Stomach (tissue), 19 donors: ENCODE measurements at places on chromosomes 4 and X. TPM values are rescaled to one million over a fixed set of nuclear protein-coding genes. Genes with fewer than 3 reads are reported as not detected.

The PHOX2B gene
- polyA plus RNA-seq: 0.48 TPM

The SLC4A4 gene
- 1.8 TPM for polyA plus RNA-seq

The CSAG3 gene
- polyA plus RNA-seq: not detected

The CLTRN gene
- polyA plus RNA-seq: 5.4 TPM

DNA sequence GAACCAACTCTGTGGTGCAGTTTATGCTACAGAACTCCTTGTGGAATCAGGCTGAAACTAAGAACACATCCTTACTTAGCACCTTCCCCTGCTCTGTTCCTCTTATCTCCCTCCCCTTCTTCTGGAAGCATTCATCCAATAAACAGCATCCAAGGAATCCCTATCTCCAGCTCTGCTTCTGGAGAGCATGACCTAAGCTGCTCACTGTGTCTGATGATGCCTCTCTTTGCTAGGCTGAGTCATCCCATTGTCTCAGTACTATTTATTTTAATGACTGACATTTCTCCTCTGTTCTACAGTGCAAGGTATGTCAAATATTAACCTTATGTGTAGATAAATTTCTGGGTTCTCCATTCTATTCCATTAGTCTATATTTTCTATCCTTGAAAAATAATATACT lies 71.2 kb downstream of the BEND2 start:
- no peak overlapping the region for H3K27ac ChIP-seq
- DNase-seq: no peak
- H3K4me3 ChIP-seq: no peak overlapping the region
- no peaks in the 10 kb centered on the region for H3K36me3 ChIP-seq

GRCh38 chr4:157076578-157076947 lies 613 bp downstream of the GLRB start:
- peak overlapping the region; percentile 77 for H3K4me3 ChIP-seq
- H3K27ac ChIP-seq: peak overlapping the region; percentile 26
- peak; percentile 61 for DNase-seq
- H3K4me1 ChIP-seq: peaks cover 4% of the 10 kb centered on the region
- peaks cover 7% of the 10 kb centered on the region for H3K27me3 ChIP-seq

DNA sequence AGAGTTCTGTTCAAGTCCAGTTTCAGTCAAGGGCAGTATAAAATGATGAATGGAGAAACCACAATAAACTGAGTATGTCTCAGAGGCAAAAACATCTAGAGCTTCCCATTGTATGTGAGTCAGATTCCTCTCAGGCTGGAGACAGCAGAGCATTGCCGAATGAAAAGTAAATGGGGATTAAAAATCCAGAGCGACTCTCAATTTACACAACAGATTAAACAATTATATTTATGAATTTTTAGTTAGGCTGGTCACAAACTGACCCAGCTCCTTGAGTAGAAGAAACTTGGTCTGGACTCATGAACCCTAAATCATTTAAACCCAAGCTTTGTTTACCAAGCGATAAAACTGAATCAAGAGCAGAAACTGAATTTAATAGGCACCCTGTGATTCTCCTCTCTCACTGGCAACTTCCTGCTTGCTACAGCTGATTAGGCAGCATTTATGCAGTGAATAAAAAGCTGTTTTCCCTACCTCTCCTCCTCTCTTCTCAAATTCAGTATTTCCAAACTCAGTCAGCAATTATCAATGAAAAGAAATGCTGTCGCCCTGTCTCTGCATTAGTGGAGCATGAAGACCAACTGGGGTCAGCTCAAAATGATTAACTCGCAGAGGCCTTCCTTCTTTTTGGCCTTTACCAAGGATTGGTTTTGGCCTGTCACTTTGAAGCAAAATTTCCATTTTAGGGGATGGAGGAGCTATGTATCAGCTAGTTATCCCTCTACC lies 568.0 kb downstream of the PDHA2 start:
- H3K4me1 ChIP-seq: no peaks in the 10 kb centered on the region
- peak; percentile 14 for DNase-seq
- H3K27ac ChIP-seq: no peak overlapping the region
- H3K36me3 ChIP-seq: no peaks in the 10 kb centered on the region

DNA sequence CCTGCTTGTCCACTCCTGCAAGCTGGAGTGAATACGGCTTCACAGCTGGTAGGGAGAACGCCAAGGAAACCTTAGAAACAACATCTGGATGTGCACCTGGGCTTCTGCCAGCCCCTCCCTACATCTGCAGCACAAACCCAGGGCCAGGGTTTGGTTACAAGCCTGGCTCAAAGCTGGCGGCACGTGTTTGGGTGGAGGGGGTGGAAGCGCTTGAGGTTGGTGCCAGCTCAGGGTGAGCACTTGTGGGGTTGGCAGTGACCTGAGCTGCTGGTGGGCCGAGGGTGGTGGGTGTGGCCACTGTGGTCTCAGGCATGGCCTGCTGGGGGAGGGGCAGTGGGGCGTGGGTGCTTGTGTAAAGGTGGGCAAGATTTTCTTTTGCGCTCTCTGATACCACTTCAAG lies 15.6 kb downstream of the ELF4 start:
- no peaks in the 10 kb centered on the region for H3K36me3 ChIP-seq
- no peak overlapping the region for H3K4me3 ChIP-seq
- DNase-seq: no peak
- peak overlapping the region; percentile 41 for H3K27ac ChIP-seq
- H3K4me1 ChIP-seq: peaks cover 16% of the 10 kb centered on the region

- no peak overlapping the region for H3K4me3 ChIP-seq
- no peaks in the 10 kb centered on the region for H3K36me3 ChIP-seq
- H3K4me1 ChIP-seq: no peaks in the 10 kb centered on the region
- no peaks in the 10 kb centered on the region for H3K27me3 ChIP-seq
- no peak overlapping the region for H3K27ac ChIP-seq
- DNase-seq: no peak
Observed at GRCh38 chrX:5672099-5672498, 556.6 kb downstream of the NLGN4X start.

- no peak overlapping the region for H3K4me3 ChIP-seq
- no peak overlapping the region for H3K27ac ChIP-seq
- no peaks in the 10 kb centered on the region for H3K36me3 ChIP-seq
- H3K4me1 ChIP-seq: no peaks in the 10 kb centered on the region
- H3K27me3 ChIP-seq: no peaks in the 10 kb centered on the region
Observed at GRCh38 chrX:28848707-28849106, 261.5 kb downstream of the IL1RAPL1 start.

- no peak overlapping the region for H3K27ac ChIP-seq
- H3K27me3 ChIP-seq: no peaks in the 10 kb centered on the region
- H3K4me3 ChIP-seq: no peak overlapping the region
- no peaks in the 10 kb centered on the region for H3K36me3 ChIP-seq
- DNase-seq: no peak
Observed at GRCh38 chr4:126361287-126361686, 1046.5 kb downstream of the FAT4 start.
